ENCODE measurements at places on chromosomes 7 and 10. TPM values are rescaled to one million over a fixed set of nuclear protein-coding genes. Genes with fewer than 3 reads are reported as not detected.

AHCYL2 gene
- polyA plus RNA-seq: 31.5 TPM

HDAC9 gene
- 8.4 TPM for polyA plus RNA-seq

ACSM6 gene
- 0.30 TPM for polyA plus RNA-seq

LIPN gene
- not detected for polyA plus RNA-seq

GRCh38 chr7:77867537-77867865 lies 68.9 kb downstream of the PHTF2 start:
- no peak for DNase-seq

GRCh38 chr7:2710286-2710655 lies 22.3 kb downstream of the AMZ1 start:
- DNase-seq: no peak

DNA sequence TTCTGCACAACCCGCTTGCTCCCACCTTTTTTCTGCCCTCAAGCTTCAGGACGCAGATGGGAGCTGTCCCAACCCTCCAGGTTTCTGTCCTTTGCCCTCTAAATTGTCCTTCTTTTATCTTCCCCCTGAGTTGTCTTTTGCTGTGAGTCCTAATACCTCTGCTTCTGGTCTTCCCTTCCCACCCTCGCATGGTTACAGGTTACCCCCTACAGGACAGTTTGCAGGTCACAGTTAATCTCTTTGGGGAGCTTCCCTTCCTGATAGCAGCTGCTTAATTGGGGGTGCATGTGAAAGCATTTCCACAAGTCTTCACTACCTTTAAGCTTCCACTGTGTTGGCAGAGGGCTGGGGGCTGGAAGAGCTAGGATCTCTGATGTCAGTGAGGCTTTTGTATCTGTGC lies 121.5 kb upstream of the CXCL12 start:
- DNase-seq: no peak

FGL2 gene
- 48.7 TPM for polyA plus RNA-seq

DNA sequence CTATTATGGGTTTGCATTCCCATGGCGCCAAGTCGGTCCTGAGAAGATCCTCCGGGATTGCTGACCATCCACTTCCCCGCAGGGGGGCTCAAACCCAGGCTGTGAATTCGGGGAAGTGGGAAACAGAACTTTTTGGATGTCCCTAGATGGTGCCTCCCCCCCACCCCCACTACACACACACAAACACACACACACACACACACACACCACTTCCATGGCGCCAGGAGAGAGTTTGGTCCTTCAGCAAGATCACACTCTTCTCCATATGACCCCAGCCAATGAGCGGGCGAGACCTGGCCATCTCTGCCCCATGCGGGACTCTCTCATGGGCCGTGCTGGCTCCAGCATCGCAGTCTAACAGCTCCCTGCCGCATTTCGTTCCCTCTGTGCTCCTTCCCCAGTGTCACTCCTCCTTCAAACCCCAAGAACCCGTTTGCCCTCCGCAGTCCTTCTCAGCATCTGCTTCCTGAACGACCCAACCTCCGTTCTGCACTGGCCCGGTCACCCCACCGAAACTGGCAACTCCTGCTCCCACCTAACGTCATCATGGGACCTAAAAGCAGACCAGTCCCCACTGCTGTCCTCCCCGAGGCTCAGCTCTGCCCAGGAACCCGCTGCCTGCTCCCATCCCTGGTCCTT lies 32.1 kb upstream of the TNRC18 start:
- DNase-seq: no peak

Measured in renal pelvis (tissue), 12 donors.